ENCODE measurements at places on chromosomes 16 and 17.

DNA sequence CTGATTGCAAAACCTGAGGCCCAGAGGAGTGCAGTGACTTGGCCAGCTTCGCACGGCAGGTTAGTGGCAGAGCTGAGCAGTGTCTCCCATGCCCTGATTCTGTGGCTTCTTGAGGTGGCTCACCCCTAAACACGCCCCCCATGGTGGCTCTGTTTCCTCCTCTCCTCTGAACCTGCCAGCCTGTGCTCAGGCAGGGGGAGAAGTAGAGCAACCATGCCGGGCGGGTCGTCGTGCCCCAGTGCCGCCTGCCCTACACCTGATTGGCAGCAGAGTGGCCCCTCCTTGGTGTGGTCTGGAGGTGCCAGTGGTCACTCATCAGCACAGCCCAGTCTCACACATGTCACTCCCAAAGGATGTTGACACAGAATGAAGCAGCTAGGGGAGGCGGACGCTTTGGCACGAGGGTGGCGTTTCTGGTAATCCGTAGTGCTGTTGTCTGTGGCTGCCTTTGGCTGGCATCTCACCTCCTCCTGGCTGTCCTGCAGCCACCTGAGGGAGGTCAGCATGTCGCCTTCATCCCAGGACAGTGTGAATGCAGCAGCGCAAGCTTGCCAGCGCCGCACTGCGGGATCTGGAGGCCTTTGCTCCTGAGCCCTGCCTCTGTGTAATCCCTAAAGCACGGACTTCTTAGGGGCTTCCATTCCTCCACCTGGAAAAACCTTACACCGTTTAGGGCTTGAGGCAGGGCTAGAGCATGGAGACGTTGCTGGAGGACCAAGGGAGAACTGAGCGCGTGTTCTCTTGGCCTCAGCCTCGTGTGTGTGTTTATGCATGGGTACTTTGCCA is 294.7 kb downstream of the SEC14L1 start:
- no peak for DNase-seq

DNA sequence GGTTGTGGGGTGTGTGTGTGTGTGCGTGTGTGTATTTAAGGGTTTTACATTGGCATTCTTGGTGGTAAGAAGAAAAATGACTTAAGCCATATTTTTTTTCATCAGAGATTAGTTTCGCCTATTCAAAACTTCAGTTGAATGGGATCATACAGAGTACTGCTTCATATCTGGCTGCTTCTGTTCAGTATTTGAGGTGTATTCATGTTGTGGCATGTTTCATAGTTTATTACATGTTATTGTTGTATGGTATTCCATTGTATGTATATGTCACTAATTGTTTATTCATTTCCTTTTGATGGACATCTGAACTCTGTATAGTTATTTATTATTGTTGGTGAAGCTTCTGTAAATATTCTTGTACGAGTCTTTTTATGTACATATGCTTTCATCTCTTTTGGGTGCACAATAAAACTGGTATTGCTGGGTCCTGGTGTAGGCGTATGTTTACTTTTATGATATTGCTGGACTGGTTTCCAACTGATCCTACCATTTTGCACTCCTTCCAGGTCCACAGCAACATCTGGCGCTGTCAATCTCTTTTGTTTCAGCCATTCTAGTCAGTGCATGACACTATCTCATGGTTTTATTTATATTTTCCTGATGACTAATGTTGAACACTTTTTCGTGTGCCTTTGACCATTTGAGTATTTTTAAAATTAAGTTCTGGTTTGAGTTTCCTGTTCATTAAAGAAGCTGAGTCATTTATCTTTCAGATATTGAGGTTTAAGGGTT is 77.4 kb upstream of the MAF start:
- no peak for DNase-seq

DNA sequence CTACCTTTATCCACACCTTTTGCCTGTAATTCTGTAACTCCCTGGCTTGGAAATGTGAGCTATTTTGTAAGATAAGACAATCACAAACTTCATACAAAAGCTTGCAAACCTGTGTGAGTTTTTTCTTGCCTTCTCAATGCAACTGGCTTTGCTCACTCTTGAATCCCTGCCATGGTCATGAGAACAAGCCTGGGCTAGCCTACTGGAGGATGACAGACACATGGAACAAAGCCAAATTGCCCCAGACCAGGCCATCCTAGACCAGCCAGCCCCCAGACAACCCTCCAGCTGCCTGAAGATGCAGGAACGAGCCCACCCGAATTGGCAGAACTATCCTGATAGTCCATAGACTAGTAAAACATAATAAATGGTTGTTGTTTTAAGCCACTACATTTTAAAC is 466.6 kb upstream of the ERCC4 start:
- DNase-seq: no peak

DNA sequence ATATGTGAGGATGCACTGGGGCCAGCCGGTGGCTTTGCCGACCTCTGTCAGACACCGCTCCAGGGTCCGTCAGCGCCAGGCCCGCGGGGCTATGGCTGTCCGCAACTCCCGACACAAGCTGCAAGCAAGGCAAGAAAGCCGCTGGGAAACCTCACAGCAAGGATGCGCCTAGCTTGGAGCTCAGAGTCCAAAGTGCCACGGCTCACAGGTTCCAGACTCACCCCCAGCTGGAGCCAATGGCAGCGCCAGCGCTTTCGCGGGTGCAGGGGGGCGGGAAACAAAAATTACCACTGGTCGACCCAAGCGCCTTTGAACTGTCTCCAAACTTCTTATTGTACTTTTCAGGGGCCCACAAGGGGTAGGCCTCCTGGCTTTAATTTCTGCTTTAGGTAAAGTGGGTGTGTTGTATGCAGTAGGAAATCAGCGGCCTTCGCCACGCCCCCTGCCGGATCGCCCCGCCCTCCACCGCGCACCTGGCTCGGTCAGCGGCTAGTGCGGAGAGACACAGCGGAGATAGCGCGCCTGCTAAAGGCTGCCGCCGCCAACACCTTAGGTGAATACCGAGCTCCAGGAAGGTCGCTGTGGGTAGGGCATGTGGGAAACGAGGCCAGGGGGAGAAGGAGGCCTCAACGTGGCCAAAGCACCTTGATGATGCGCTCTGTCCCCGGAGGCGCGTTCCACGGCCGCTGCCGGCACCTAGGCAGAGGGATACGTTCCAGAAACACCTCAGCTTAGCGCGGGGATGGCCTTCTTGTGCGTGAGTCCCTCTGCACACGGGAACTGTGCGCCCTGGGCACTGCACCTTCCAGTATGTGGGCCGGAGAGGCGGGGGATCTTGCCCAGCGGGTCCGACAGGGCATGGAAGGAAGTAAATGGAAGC is 61.0 kb upstream of the RBL2 start:
- no peak for DNase-seq

DNA sequence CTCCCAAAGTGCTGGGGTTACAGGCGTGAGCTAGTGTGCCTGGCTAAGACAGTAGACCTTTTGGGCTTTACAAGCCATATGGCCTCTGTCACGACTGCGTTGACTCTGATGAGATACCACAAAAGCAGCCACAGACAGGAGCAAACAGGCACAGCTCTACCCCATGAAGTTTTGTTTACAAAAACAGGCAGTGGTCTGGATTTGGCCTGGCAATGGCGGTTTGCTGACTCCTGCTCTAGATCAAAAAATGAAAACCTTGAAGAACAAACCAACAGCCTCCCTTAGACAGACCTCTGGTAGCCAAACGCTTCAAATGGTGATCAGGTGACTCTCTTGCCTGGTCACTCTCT is 20.7 kb downstream of the SLC43A2 start:
- DNase-seq: no peak
